ENCODE measurements at places on chromosomes 3 and 15.

- DNase-seq, result no peak
Observed at GRCh38 chr3:84265768-84266167, 693.0 kb upstream of the CADM2 start.

- DNase-seq, result no peak
Observed at GRCh38 chr15:48371961-48372360, 40.7 kb downstream of the DUT start.

DNA sequence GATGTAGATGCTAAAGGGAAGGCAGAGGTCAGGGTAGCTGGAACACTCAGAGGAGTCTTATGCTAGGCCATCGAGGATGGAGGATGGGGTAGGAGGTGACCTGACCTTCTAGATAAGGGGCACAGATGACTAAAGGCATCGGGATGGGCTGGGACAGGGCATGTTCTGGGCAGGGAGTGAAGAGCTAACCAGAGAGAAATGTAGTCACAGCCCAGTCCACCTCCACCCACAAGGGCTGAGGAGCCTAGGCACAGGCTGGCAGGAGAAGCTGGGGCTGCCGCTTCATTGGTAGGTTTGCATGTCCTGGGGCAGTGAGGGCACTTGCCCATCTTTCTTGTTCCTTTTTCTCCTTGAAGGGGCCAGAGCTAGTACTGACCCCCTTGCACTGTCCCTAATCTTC, 12.6 kb downstream of the CLK3 start:
- DNase-seq, result no peak

- no peak for DNase-seq
Observed at GRCh38 chr3:123493912-123494311, 45.0 kb upstream of the ADCY5 start.

Data from epithelial cell of esophagus (primary cell).